HuH-7 (cell line): ENCODE measurements at places on chromosomes 1 and 21.

DNA sequence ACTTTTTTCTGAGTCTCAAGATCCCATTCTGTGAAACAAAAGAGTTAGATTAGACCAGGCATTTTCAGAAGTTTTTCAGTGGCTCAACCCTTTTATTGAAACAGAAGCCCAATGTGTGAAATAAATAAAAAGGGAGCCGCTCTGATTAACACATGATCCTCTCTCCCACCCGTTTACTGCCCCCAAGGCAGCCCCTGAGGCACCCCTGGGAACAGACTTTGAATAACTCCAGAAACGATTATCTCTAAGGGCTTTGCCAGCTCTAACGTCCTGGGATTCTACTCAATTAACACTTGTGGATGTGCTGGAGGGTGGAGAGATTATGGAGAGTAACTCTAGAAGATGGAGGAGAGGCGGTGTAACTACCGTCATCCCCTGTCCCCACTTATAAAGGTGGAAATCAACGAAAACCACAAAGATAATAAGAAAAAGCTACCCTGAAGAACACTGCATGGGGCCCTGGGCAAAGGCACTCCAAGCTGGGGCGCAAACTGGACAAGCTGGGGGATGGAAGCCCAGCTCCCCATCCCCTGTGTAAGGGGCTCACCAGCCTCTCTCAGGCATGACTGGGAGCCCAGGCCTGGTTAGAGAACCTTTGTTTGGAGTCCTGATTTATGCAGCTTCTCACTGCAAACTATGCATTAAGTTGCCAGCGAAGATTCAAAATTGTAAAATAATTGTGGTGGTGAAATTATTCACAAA, 39.0 kb upstream of the GRIK3 start:
- no peak for DNase-seq

DNA sequence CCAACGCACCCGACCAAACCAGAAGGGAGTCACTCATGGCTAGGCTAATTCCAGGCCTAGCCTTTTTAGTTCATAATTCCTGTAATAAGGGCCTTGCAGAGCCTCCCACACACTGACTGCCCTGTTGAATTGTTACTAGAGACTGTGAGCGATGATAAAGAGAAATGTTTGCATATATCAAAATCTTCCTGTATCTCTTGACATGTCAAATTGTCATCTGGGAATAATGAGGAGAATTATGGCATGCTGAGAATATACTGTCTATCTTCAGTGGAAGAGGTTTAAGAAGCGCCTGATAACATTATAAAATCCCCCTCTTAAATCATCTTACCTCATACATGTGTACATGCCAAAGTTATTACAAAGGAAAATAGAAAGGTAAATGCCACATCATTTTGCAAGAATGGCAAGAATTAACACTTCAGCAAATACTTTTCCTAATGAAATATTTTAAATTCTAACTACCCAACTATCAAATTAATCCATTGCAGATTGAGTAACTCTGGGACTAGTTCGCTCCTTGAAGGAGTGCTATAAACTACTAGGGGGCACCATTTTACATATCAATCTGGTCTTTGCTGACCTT, 144.1 kb downstream of the CENPF start:
- DNase-seq: no peak

- no peak for DNase-seq
These were observed 33.2 kb upstream of the CXADR start for GRCh38 chr21:17479606-17480005.

GRCh38 chr1:33119532-33120217, 38.7 kb downstream of the AZIN2 start:
- DNase-seq: no peak

DNA sequence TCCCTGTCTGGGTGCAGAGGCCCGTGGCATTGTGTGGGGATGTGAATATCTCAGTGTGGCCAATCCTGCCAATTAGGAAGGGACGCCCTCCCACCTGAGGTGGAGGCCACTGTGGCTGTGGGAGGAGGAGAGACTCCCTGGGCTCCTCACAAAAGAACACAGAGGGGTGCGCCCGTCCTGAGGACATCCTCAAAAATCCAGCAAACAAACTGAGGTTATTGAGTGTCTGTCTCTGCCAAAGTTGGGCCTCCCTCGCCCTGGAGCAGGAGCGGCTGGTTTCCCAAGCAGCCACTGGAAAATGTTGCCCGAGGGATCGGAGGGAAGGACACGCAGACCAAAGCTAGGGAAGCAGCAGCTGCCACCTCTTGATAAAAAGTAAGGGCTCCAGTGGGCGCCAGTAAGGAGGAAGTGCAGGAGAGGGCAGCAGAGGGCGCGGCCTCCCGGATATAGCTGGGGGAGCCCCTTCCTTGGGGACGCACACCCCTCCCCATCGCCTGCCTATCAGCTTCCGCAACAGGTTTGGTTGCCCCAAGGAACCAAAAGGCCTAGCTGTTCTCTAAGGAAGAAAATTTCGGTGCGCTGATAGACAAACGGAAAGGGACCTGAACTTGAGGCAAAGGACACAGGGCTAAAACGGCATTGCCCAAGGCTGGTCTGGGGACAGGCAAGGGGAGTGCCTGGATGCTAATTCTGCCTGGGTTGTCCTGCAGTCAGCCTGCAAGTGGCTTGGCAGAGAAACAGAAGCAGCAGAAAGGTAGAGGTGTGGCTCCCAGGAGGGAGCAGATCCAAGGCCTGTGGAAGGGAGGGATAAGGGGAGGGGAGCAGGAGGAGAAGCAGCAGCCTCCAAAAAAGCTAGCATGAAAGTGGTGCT, 1.7 kb upstream of the GRIK3 start:
- DNase-seq: no peak

- no peak for DNase-seq
These were observed 744 bp downstream of the ZNF670 start for GRCh38 chr1:247077876-247078257.

GRCh38 chr1:41249319-41249718, 7.2 kb upstream of the SCMH1 start:
- DNase-seq: no peak

DNA sequence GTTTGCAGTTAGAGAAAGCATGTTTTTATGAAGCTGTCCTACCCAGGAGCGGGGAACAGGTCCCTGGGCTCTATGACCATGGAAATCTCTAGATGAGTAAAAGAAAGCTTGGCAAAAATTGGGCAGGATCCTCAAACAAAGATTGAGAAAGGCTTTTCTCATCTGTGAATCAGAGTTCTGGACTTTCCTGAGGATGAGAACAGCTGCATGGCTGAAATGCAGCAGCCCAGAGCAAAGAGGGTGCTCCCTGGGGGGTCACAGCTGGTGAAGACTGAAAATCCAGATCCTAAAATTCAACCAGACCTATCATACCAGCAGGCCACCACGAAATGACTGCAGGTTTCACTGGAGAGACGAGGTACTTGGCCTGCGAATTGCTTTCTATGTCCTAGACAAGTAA, 65.7 kb upstream of the APP start:
- DNase-seq: no peak

- DNase-seq: no peak
These were observed 101.2 kb downstream of the FASLG start for GRCh38 chr1:172760121-172760520.

DNA sequence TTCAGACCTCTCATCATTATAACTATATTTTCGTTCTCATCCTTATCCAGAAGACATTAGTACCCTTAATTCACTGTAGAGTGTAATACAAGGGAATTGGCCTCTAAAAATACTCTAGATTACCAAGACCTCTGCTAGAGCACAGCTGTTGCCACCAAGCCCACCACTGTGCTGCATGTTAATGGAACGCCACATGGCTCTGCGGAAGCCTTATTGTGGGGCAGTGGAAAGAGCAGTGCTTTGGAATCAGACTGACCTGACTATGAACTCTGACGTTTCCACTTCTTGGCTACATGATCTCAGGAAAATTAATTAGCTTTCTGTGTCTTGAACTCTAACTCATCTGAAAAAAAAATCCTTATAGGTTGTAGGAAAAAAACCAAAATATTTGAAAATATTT, 222.1 kb downstream of the LMX1A start:
- DNase-seq: no peak

- DNase-seq: peak; percentile 16
These were observed 453.7 kb downstream of the TTLL7 start for GRCh38 chr1:83545066-83545862.

DNA sequence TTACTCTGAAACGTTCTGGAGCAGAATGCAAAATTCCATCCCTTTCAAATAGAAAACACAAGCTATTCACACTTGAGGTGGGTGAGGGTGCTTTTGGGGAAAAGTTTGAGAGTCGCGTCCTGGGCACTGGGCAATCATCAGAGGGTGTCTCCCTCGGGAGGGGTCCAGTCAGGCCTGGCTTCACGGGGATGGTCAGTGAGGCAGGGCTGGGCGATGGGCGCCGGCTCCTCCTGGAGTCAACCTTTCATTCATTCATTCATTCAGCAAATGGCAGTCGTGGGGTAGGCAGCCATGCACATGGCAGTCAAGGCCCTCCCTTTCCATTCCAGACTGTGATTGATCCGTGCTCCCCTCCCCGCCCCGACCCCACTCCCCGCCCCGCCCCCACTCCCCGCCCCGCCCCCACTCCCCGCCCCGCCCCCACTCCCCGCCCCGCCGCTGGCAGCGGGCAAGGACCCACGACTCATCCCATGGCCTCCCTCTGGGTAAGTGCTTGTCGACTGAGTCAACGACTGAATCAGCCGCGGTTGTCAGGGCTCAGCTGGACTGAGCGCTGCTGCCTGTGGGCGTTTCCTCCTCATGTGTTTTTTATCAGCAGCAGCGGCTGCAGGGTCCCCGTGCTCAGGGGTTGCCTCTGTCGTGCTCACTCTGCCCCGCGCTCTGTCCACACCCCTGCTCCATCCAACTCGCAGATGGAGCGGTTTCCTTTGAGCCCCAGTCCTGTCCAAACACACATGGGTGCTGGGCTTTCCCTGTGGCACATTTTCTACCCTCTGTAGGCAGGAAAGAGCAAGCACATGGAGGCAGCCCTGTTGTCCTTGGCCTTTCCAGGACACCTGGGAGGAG, 12.5 kb upstream of the SPSB1 start:
- DNase-seq: no peak

DNA sequence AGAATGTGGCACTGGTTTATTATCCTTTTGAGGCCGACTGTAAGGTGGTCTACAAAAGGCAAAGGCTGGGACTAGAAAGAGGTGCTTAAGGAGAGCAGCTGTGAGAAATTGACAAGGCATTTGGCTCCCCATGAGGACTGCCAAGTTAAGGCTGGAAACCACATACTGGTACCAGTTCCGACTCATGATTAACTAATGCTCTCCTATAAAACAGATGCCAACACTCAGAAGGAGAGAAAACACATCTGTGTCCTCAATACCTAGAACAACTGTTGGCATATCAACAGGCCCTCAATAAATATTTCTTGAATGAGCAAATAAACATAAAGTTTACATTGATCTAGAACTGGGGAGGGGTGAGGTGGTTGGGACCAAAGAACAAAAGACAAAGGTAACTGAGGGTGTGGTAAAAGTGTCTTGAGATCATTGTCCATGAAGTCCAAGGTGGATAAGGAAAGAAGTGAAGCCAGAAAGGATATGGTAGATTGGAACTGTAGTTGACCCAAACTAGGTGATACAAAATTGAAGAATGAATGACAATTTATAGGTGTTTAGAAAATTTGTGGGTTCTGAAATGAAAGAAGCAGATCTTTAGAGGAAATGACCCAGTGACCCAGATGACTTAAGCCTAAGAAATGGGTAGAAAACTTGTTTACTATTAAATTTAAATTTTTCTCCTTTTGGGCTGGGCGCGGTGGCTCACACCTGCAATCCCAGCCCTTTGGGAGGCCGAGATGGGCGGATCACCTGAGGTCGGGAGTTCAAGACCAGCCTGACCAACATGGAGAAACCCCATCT, 16.9 kb upstream of the MCL1 start:
- DNase-seq: no peak

- no peak for DNase-seq
These were observed 13.3 kb upstream of the CLSPN start for GRCh38 chr1:35783055-35783583.

DNA sequence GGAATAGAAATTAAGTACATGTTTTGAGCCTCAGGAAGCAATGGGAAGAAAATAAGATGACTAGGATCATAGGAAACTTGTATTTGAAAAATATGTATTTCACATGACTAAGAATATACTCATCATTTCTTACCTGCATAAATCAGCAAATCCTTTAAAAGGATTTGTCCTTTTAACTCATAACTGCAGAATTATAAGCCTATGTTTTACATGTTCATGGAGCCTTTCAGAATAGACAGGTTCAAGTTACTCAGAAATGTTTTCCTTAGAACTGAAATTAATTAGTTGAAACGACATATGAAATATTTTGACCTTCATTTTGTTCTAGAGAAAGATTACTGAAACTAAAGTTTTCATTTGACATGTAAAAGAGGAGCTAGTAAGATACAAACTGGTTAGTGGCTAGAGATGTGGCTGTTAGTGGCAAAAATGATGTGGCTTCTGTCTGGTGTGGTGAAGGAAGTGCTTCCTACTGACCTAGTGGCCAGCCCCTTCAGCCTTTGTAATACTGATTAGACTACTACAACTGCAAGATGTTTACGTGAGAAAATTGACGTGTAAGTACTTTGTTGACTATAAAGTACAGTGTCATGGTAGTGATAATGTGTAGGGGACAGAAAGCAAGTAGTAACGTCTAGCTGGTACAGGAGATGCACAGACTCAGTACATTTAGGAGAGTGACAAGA, 54.7 kb downstream of the PACC1 start:
- no peak for DNase-seq

GRCh38 chr1:72623299-72623708, 341.0 kb upstream of the NEGR1 start:
- DNase-seq: no peak

GRCh38 chr1:62599044-62599443, 1.7 kb downstream of the ANGPTL3 start:
- DNase-seq: no peak

- no peak for DNase-seq
These were observed 47.4 kb downstream of the LGR6 start for GRCh38 chr1:202240956-202241355.

DNA sequence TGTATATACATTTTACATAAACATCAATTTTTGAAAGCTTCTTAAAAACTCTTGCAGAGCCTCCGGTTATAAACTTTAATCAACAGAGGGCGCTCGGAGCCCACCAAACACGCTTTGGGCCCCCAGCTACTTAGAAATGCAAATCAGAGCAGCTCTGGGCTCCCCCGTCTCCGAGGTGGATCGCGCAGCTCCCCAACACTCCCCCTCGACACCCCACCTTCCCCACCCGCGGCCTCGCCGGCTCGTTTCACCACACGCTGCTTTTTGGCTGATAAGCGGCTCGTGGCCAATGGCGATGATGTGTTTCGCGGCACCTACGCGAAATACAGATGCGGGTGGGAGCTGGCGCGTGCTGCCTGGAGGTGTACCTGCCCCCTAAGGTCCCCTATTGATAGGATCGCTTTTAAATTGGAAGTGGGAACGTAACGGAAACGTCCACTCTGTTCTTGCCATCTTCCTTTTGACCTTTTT, 1.7 kb upstream of the KIF26B start:
- DNase-seq: peak; percentile 73

DNA sequence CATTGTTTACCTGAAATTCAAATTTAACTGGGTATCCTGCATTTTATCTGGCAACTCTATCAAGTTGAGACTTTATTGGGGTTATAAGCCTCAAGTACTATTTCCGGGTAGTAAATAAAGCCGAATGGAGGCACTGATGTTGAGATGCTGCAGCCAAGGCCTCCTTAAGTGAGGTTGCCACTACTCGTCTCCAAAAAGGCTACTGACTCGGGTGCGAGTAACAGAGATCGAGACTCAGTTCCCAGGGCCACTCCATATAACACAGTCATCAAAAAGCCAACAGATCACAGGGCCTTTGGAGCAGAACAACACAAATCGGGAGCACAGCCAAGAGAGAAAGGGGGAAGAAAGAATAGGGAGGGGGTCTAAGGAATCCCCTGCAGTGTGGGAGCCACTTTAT, 524 bp downstream of the COPA start:
- DNase-seq: no peak

GRCh38 chr1:154097873-154098272, 57.0 kb downstream of the NUP210L start:
- DNase-seq: no peak

- no peak for DNase-seq
These were observed 2.7 kb upstream of the KRTAP10-1 start for GRCh38 chr21:44542716-44543115.
